ENCODE measurements at places on chromosomes 7 and 10.

- no peak for DNase-seq
Observed at GRCh38 chr7:33038639-33039038, 23.9 kb downstream of the NT5C3A start.

DNA sequence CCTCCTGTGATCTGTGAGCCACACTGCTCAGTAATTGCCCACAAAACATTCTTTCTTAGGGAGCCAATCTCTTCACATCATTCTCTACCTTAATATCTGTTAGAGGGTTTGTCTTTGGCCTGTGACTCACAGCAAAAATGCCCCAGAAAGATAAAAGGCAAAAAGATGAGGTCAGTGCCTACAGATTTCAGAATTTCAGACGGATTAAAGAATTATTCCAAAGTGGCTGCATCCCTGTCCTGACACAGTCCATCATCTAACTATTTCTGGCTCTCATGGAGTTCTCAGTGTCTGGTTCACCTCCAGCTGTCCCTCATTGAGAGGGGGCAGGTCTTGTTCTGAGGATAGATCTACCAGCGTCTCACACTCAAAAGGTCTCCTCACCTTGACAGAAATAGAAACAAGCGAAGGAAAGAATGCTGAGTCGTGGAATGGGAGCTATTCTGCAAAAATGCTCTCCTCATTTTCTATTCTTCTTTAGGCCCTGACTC lies 138.5 kb upstream of the AOAH start:
- no peak for DNase-seq

DNA sequence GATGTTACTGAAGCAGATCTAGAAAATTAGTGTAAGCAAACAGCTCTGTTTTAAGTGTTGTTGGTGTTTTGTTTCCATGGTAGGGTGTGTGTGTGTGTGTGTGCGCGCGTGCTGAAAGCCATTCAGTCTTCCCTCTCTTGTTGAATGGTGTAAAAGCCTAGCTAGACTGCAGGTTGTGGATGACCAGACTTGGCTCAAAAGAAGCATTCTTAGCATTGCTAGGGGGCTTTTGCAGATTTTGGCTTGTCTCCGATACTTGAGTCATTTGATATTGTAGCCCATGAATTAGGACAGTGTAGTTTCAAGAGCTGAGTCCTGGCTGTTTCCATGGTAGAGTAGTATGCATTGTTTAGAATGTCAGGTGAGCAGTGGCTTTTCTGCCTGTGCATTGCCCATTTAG lies 99.1 kb downstream of the SND1 start:
- peak; percentile 84 for DNase-seq

- DNase-seq, result no peak
Observed at GRCh38 chr10:16360425-16360824, 76.4 kb upstream of the PTER start.

- no peak for DNase-seq
Observed at GRCh38 chr10:129526943-129527342, 59.9 kb downstream of the MGMT start.

DNA sequence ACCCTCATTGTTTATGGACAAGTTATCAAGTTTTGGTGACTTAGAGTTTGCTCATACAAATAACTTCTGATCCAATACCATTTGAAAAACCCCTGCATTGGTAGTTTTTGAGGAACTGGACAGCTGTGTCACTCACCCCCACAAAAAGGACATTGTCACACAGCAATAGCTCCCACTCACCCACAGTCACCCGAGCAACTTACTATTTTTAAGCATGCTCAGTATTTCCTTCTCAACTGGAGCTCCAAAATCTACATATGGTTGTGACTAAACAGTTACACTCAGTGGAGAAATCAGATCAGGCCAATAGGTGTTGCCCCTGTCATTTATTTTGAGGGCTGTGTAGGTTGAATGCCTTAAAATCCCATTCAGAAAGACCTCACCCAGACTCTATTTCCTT lies 165.2 kb upstream of the AUTS2 start:
- DNase-seq, result no peak

DNA sequence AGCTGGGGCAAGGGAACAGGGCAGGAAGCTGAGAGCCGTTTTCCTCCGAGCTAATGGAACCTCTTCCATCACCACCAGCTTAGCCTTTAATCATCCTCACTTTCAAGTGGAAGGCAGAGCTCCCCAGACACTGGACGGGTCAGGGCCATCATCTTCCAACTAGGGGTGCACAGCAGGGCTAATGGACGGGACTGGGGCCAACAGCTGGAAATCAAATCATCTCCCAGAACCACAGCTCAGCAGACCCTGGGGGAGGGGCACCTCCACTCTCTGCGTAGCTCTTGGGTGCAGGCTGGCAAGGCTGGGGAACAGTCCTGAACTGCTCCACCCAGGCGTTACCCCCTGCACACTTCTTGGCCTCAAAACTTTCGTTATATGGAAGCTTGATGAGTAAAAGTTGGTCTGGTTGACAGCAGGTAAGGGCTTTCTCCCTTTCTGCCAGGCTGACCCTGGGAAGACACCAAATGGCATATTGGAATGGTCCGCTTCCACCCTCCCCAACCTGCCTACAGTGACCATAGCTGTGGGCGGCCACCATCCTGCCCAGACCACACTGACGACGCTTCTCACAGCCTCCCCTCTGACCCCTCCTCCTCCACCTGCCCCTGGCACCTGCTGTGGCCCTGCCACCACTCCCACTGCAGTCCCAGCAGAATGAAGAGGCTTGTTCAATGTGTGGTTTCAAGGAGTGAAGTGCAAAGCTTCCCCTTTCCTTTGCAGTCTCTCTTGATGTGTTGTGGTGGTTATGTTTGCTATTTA lies 51.7 kb upstream of the RET start:
- DNase-seq, result no peak

GRCh38 chr7:121560267-121560990 lies 164.3 kb upstream of the FAM3C start:
- no peak for DNase-seq

DNA sequence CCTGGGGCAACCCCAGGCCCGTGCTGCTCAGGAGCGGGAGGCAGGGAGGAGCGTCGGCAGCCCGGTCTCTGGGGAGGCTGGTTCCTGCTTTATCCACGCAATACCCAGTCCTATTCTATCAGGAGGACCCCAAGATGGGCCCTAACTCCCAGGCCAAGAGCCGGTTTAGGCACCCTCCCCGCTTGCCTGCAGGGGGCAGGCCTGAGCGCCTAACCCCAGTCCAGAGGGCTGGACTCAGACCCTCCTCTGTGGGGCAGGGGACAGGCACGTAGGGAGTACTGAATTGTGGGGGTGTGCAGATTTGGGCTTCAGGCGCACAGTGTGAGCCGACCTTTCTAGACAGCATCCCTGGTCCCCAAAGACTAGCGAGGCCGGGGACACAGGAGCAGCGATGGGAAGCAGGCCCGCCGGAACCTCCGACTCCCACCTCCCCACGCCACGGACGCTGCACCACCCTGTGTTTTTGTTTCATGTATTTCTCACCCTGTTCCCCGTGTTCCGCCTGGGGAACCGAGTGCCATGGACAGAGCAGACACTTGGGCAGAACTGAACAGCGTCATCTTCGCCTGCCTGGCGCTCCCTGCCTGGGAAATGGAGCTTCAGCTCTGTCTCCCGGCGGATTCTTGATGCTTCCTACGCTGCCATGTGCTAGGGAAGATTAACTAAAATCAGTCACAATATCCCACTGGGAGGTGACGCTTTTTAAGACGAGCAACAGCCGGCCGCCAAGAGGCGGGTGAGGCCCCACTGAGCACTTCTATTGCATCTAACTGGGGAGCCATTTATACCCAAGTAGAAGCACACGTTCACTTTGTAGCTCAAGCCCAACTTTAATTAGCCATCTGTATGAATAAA lies 5.3 kb downstream of the NUDT1 start:
- DNase-seq, result peak; percentile 34

DNA sequence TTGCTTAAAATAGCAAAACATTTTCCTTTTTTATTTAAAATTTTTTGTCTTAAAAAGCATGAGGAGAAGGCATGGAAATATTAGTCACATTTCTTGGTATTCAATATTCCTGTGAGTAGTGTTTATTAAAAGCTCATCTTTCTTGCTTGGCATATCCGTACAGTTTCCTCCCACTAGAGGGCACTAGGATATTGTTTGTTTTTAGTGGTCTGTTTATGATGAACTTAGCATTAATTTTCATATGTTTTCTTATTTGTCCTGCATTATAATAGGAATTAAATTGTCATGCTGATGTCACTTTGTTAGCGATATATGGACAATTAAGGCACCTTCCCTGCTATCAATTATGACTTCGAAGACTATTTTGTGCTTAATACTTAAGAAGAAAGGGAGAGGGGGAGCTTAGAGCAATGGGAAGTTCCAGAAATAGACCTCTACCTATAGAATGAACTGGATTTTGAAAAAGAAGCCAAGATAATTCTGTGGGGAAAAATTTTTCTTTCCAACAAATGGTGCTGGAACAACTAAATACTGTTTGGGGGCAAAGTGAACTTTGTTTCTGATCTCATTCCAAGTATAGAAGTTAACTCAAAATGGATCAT lies 91.0 kb upstream of the STRIP2 start:
- peak; percentile 71 for DNase-seq

- no peak for DNase-seq
Observed at GRCh38 chr10:93565446-93565845, 1.0 kb upstream of the FFAR4 start.

Data from fibroblast of mammary gland (primary cell).